Stimulated activated CD4-positive, alpha-beta T cell treated with anti-CD3 and anti-CD28 coated beads, Interleukin-12 subunit alpha, Interleukin-12 subunit beta, amount 100 ng/mL, for 24 hours (primary cell): ENCODE measurements at places on chromosomes 2 and 18.

- DNase-seq: no peak
These were observed 334.0 kb downstream of the TRIB2 start for GRCh38 chr2:13050764-13051163.

DNA sequence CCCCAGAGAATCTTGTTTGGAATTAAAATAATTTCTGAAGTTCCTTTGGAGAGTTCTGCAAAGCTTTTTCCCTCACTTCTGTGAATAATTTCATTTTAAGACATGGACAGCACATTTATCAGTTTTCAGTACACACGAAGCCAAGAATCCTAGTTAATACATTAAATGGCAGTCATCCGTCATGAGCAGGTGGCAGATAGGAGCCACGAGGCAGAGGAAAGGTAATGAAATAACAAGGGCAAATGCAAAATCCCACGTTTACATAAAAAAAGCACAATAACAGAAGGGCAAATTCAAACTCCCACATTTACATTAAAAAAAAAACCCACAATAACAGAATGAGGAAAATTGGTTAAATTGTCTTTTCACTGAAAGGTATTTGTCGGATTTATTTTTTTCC, 25.9 kb upstream of the SNTG2 start:
- DNase-seq: no peak

- DNase-seq: no peak
These were observed 47.8 kb downstream of the EDAR start for GRCh38 chr2:108941161-108941665.

DNA sequence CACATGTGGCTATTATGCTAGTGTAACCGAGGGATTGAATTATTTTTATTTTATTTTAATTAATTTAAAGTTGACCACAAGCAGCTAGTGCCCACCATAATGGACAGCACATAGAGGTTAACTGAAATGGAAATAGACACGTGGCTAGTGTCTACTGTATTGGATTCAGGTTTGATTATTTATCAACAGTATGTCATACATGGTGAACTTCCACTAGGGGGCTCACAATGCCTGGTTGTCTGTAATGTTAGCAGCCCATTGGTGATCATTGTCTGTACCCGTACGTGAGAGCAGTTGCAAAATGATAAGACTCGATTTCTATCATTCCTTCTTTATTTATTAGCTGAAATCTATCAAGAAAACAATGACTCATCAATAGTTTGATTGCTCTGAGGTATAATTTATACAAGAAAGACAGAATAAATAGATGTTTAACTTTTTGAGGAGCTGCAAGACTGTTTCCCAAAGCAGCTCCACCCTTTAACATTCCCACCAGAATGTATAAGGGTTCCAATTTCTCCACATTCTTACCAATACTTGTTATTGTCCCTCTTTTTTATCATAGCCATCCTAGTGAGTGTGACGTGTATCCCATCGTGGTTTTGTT, 76.5 kb downstream of the CYBRD1 start:
- no peak for DNase-seq

DNA sequence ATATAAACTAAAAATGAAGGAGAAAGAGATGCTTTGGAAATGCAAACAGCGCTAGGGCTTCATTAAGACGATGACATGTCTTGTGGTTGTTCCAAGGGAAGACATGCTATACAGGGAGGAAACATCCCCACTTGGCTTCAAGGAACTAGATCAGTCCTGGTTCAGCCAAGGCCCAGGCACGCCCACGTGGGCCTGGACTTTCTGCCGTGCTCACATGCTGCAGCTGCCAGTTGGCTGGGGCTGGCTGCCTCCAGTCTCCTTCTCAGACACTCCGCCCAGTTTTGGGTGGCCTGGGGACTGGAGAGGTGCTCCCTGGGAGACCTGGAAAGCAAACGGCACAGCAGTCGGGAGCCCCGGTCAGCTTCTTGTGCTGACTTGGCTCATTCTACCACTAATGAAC, 109.6 kb downstream of the GLI2 start:
- no peak for DNase-seq

DNA sequence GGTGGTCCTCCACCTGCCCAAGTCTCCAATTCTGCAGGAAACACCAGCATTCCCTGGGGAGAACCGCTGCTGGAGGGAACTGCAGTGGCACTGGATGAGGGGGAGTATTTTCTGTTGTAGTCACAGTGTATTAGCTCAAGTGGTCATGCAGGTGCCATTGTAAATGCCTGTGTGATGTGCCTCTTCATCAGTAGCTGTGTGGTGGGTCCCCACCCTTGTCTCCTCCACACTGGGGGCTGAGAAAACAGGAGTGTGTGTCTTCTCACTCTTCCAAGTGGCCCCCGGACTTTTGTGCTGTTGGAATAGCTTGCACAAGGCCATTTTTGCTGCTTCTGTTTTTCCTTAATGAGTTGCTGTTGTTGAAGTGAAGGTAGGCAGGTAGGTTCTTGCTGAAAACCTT, 8.7 kb downstream of the NCK2 start:
- no peak for DNase-seq

- no peak for DNase-seq
These were observed 435.4 kb downstream of the EIPR1 start for GRCh38 chr2:2942225-2942624.

- DNase-seq: no peak
These were observed 55.7 kb downstream of the NCAPH start for GRCh38 chr2:96391153-96391827.

DNA sequence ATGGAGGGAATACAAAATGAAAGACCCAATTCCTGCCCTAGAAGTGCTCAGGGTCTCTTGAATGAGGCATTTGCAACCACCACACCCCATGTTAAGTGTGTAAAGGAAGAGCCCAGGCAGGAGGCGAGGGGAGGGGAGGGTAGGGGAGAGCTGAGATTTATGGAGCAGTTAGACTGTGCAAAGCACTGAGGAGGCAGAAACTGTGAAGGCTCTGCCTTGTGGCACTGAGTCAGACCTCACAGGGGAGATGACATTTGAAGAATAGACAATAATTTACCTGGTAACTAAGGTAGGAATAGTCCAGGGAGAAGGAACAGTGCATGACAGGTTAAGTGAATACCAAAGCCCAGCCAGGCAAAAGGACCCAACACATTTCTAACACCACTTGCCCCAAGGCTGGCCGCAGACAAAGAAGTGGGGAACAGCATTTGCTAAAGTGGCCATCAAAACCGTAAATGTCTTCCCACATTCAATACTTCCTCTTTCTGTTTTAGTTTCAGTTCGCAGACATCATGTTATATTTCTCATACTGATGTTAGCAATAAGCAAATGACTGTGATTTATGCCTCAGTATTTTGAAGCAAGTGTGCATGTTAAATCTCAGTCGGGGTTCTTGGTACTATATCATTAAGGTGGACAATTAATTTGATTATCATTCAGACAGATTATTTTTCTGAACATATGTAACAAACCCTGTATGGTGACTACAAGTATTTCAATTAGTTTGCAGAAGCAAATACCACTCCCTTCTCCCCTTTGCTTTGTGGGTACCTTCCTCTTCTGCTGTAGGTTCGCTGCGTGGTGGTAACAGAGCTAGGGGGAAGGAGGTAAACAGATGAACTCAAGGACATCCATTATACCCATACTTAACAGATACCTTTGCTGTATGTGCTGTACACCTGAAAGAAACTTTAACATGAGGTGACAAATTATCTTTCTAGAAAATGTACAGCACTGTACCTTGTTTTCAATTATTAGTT, 27.5 kb downstream of the CDH20 start:
- no peak for DNase-seq

- DNase-seq: no peak
These were observed 292.9 kb upstream of the TMEFF2 start for GRCh38 chr2:192487636-192488035.

DNA sequence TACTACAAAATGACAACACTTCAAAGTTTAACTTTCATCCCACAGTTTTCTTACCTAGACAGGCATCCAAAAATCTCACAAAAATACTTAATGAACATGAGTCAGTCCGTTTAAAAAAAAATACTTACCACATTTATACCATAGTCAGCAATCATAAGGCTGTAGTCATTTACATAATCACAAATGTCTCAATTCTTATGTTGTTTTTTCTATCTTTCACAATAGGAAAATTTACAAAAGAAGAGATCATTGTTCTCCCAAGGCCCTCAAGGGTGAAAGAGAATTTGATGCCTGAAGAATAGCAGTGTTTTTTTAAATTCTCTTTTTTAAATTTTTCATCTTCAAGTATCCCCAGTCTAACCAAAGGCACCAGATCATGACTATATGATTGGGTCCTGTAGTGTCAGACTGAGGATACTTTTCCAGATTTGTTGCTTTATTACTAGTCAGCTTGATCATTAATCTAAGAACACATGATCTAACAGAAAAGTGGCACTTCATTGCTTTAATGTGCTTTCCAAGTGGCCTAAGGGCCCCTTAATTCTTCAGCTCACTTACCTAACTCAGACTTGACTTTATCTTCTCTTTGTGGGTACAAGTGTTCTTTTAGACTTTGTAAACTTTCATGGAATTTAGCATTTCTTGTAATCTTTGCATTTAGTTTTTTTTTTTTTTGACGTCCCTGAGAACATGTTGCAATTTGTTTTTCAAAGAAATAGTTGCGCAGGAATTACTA, 4.7 kb downstream of the SCYGR5 start:
- DNase-seq: no peak

GRCh38 chr2:219521066-219521880, 7.0 kb downstream of the ASIC4 start:
- no peak for DNase-seq

GRCh38 chr2:223008956-223009355, 43.0 kb upstream of the KCNE4 start:
- no peak for DNase-seq

DNA sequence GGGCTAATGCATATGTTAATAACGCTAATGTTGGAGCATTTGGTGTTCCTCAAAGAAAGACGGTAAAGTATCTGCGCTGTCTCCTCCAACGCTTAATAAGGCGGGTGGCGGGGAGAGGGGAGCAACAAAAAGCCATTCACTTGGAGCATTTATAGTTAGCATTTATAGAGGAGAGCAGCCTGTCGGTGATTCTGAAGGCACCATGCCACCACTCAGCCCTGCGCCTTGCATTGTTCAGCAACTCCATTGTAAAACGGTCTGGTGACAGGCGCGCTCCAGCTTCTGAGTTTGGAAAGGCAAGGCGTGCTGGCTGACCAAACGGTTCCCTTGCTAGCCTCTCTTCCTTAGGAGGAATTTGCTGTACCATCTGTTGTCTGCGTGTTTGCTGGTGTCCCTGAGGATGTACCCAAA, 83.9 kb downstream of the LYPD1 start:
- DNase-seq: no peak

GRCh38 chr2:218960309-218961165, 1.1 kb downstream of the CDK5R2 start:
- no peak for DNase-seq

GRCh38 chr18:13439461-13439860, 220.9 kb downstream of the LDLRAD4 start:
- DNase-seq: no peak

DNA sequence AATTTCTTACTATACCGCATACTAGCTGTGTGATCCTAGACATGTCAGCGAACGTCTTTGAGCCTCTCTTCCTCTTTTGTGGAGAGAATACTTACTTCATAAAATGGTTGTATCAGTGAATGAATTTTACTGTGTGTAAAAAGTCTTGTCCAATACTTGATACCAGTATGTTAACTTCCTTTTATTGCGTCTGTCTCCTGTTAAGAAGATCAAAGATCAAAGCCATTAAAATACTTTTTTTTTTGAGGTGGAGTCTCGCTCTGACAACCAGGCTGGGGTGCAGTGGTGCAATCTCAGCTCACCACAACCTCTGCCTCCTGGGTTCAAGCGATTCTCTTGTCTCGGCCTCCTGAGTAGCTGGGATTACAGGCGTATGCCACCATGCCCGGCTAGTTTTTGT, 33.2 kb downstream of the ERLEC1 start:
- DNase-seq: no peak

DNA sequence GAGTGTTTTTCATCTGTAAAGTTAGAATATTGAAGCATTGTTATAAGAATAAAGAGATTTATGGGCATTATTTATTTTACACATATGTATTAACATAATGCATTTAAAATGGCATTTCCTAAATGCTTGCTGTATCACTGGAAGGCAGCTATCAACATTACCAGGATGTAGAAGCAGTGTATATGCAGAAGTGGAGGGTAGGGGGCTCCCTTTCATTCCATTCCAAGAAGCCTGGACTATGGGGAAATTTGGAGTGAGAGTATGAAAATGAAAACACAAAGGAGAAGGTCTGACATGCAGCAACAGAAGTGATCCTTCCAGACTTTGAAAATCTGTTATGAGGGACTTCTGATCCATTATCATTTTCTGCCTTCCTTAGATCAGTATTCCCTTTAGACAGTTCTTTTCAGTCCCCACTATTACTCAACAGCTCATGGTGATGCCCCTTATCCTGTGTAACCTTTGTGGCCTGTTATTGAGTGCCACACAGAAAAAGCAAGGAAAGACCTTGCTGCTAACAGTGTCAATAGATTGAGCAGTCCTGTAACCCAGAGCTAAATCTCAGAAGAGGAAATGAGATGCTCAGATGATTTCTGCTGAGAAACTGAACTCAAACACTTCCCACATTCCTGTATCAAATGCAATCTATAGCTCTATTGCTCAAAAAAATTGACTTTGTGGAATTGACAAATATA, 216.6 kb downstream of the HNMT start:
- DNase-seq: no peak

GRCh38 chr18:56799756-56800155, 148.6 kb downstream of the WDR7 start:
- DNase-seq: no peak
